Stimulated activated CD8-positive, alpha-beta memory T cell treated with anti-CD3 and anti-CD28 coated beads, Interleukin-4, amount 100 ng/mL, for 24 hours (primary cell): ENCODE measurements at places on chromosomes 12 and 14.

GRCh38 chr12:51814311-51815088 is 34.0 kb downstream of the FIGNL2 start:
- DNase-seq, result peak; percentile 58

- DNase-seq, result no peak
Observed at GRCh38 chr12:122837306-122838265, 2.3 kb downstream of the HIP1R start.

DNA sequence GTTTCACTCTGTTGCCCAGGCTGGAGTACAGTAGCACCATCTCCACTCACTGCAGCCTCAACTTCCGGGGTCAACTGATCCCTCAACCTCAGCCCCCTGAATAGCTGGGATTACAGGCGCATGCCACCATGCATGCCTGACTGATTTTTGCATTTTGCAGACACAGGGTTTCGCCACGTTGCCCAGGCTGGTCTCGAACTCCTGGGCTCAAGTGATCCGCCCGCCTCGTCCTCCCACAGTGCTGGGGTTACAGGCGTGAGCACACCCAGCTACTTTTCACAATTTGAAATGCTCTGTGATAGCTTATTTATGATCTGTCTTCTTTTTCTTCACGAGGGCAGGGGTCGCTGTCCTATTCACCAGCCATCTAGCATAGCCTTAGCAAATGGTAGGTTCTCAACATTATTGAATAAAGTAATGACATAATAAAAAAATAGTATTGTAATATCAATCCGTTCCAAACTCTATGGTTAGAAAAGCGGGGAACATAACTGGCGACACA is 477 bp upstream of the DDX47 start:
- DNase-seq, result no peak

- no peak for DNase-seq
Observed at GRCh38 chr12:25115677-25116076, 79.3 kb downstream of the DNAI7 start.

DNA sequence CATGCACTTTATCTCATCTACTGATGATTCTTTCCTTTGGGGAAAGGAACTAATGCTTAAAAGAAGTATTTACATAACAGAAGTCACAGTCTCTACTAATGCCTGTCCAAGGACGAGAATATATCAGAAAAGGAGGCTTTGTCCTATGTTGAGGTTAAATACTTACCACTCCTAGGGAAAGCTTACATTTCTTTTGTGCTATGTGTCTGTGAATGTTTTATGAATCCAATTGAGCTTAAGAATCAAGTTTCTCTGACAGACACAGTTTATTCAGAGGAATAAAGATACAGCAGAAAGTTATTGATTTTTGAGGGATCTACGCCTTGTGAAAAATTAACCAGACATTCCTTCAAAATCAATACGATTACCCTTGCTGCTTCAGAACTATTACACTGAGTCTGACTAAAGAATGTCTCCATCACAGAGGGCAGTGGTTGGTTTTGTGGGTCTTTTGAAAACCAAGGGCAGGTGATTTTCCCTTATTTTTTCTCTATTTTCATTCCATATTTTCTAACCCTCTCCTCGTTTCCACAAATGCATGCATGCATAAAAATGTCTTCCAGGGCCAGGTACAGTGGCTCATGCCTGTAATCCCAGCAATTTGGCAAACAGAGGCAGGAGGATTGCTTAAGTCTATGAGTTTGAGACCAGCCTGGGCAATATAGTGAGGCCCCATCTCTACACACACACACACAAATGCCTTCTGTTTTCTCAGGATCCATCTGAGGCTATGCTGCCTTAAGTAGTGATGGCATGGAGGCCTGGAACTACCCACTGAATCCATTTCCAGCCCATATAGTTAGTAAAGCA is 1095.1 kb downstream of the GALC start:
- DNase-seq, result no peak

GRCh38 chr14:74085047-74085637 is 386 bp downstream of the LIN52 start:
- no peak for DNase-seq

DNA sequence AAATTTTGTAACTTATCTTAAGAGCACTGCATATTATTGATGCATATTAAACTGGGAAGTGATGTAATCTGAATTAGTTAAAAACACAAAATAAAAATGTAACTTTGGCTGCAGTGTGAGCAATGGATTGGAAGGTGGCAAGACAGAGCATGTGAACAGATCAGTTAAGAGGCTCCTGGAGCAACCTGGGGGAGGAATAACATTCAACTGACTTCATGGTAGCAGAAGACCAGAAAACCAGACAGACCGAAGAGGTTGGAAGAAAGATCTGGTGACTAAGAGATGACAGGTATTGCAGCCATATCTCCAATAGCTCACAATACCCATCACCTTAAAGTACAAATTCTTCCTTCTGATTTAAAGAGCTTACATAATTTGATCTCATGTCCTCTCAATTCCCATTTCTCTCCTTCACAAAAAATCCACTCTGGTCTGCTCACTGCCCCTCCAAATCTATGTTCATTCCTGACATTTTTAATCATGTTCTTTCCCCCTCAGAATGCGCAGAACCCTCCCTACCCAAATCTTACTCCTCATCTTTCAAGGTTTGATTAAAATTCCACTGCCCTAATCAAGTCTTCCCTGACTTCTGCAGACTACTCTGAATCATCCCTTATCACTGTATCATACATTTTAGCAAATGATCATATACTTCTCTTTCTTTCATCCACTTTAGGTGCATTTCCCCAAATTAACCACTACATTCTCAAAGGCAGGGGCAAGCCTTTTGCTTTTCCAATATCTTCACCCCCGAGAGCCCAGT is 51.5 kb downstream of the DUSP16 start:
- no peak for DNase-seq

DNA sequence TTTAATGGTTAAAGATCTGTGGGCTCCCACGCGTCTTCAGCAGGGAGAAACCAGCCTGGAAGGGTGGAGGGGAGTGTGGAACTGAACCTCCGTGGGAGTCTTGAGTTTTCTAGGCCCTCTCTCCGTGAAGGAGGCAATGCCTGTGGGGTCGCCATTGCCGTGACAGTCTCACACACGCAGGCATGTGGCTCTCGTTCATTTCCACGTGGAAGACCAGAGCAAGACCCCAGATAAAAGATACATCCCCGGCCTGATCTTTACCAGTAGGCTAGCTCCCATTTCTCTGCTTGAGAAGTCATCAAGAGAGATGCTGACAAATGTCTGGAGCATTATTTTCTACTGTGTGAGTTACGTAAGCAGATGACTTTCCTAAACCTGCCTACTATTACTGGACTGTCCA is 491.7 kb upstream of the LMO3 start:
- DNase-seq, result no peak

GRCh38 chr12:43255522-43256111 is 296.4 kb downstream of the ADAMTS20 start:
- DNase-seq, result no peak

GRCh38 chr14:99792210-99792535 is 1.0 kb upstream of the EML1 start:
- no peak for DNase-seq

DNA sequence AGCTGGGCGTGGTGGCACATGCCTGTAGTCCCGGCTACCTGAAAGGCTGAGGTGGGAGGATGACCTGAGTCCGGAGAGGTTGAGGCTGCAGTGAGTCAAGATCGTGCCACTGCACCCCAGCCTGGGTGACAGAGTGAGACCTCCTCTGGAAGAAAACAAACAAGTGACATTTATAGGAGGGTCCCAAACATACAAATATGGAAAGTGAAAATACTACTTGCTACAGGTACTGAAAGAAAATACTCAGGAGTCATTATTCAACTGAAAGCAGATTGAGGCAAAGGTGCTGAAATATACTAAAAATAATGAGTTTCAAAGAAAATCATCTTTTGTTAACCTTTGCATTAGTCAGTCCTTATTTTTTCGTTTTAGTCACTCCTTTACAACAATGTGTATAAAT is 53.5 kb downstream of the ETV6 start:
- no peak for DNase-seq

DNA sequence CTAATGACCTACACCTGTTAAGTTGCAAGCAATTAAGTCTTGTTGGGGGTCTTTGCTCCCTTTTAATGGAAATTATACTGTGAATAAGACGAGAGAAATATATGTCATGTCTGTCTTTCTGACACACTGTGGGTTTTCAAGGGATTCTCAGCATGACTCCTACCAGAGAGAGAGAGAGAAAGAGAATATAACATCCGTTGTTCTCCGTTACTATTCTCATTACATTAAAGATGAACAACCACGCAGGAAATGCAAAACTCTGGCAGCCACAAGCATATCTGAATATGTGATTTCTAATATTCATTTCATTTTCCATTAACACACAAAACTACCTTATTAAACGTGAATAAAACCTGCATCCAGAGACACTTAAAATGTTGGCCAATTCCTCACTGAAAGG is 67.3 kb upstream of the EGLN3 start:
- no peak for DNase-seq

GRCh38 chr14:58297412-58297761 is 968 bp upstream of the ARID4A start:
- no peak for DNase-seq

DNA sequence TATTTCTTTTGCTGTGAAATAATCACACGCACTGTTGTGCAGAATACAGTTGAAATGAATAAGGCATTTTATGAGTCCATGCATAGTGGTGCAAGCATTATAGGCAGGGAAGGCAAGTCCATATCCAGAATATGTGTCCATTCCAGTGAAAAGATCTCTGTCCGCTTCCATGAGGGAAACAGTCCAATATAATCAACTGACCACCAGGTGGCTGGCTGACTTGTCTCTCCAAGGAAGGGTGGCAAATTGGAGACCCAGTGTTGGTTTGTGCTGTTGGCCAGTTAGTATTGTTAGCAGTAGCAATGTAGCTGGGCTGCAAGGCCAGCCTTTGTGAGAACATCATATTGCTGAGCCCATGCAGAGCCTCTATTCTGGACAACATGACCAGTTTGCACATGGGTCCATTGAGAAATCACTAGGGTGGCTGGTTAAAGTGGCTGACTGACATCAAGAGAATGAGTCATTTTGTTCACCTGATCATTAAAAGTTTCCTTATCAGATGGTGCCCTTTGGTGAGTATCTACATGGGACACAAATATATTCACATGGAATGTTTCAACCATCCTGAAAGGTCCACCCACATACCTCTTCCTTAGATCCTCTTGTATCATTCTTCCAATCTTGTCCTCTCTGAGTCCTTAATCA is 17.3 kb upstream of the YAF2 start:
- no peak for DNase-seq

GRCh38 chr12:5171701-5172100 is 128.0 kb downstream of the KCNA5 start:
- no peak for DNase-seq

DNA sequence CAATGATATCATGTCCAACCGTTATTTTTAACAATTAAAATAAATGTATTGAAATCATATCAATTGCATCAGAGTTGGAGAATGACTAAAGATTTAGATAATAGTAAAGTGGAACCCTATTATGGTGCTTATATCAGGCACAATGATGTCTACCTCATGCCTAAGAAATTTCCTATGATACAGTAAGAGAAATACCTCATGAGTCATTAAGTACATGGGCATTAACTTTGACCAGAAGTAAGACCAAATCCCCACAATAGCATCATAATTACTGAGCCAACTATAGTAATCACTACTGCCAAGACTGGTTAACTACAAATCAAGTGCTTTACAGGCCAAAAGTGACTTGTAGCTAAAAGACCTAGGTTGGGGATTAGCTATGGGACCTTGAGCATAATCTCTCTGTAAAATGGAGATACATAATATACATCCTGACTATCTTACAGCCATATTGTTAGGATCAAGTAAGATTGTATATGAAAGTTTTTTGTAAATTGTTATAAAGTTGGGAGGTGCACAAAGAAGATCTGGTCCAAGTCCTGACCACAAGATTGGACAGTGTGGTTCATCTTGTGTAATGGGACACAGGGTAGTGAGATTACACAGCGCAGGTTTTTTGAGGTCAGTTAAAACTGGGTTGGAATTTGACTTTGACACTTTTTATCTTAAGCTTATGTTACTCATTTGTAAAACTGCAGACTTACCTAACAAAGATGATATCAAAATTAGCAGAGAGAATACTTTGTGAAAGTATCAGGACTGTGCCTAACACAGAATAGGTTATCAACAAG is 60.5 kb downstream of the ERGIC2 start:
- DNase-seq, result no peak

DNA sequence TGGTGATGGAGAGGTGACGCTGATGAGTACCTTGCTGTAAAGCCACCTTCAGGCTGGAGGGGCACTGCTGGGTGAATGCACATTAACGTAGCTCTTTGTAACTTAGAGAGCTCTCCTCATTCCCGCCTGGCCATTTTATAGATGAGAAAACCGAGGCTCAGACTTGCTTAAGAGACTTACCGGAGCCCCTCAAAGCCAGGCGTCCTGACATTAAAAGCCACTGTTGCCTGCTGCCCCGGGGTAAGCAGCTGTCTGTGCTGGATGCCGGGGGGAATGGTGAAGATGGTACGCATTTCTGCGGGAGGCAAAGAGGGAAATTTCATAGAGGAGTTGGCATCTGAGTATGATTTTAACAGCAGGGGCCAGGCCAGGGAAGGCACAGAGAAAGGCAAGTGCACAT is 49.6 kb upstream of the VRK1 start:
- no peak for DNase-seq

- DNase-seq, result no peak
Observed at GRCh38 chr12:92216092-92216491, 70.4 kb upstream of the BTG1 start.

DNA sequence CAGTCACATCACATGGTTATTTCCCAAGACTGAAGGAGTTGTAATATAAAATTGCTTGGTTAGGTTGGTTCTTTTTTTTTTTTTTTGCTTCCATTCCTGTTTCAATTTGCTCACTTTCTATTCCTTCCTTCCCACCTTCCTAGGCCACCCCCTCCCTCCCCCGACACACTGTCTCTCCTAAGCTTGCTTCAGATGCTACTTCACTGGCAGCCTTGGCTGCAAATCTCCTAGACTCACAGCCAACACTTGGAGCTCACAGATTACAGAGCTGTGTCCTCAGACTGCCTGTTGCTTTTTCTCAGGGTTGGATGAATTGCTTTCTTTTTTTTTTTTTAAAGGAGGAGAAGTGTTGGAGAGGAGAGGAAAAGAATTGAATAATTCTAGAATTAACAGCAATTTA is 77.3 kb upstream of the GRIN2B start:
- no peak for DNase-seq

DNA sequence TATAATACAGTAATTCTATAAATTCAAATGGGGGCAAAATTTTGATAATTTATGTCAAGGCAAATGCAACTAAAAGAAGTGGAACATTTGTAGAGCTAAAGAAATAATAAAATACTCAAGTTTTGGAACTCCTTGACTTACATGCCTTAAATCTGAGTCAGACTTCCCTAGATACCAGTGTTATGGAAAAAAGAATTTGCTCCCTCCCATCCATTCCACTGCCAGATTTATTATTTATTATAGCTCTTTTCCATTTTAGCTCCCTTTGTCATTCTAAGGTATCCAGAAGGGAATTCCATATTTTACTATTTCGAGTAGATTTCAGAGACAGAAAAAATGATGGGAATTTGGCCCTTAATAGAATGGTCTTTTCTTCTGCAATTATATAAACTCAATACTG is 44.0 kb downstream of the RHOJ start:
- DNase-seq, result no peak
